ENCODE measurements at places on chromosomes 1 and 21.

- DNase-seq: no peak
Measured at GRCh38 chr1:186511761-186512637, 51.1 kb upstream of the PDC start.

DNA sequence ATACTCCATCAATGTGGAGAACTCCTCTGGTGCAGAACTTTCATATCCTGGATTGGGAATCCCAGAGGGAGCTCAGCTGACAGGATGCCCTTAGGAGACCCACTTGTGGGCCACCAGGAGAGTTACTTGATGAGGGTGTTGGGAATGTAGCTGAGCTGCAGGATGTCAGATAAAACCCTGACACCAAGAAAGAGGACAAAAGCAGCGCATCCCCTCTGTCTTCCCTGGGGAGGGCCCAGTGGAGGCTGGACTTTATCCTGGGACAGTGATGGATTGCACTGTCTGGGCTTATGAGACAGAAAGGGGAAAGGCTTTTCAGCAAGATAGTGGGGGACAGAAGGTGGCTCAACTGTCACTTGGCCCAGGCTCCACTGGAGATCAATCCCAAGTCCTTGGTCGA lies 88.1 kb upstream of the BCAR3 start:
- DNase-seq: no peak

DNA sequence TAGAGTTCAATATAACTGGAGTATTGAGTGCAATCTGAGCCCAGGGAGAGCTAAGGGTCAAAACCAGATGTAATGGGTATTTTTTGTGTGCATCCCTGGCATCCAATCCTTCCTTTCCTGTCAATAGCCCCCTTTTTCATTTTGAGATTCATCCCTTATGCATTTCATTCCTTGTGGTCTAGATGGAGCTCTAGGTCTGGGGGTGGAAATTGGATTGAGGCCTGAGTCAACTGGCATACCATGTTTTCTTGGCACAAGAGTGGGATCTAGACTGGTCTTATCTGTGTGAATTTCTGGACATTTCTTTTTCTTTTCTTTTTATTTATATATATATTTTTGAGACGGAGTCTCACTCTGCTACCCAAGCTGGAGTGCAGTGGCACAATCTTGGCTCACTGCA lies 67.3 kb upstream of the RAB3GAP2 start:
- DNase-seq: no peak

DNA sequence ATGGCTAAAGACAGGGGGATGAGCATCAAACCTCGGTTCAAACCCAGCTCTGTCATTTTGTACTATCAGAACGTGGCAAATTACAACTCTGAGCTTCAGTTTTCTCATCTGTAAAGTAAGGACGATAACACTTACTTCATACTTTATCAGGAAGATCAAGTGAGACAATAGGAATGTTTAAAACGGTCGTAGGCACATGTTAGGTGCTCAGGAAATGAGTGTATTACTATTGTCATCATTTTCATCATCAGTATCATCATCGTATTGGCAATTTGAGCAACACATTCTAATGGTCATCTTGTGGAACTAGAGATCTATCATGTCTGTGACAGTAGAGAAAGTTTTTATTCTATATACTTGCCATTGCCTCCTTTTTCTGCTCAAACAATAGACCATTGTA lies 22.1 kb upstream of the GADD45A start:
- no peak for DNase-seq

GRCh38 chr1:150233359-150234308 lies 2.3 kb downstream of the ANP32E start:
- DNase-seq: no peak

DNA sequence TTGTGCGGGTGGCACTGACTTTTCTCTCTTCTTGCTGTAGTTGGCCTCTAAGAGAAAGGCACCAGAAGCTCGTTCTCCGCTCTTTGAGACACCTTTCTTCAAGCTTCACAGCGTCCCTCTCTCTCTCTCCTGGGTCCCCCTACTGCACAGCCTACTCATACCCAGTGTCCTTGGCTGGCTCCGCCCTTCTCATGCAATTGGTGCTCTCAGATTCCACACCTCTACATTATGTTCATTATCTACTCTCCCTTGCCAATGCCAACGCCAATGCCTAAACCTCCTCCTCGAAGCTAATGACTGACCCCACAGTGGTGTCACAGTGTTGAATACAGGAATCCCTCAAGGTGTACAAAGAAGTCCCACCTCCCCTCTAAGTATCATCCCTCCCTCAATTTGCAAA lies 4.8 kb upstream of the DNAJC28 start:
- DNase-seq: no peak

All from cortex of kidney (tissue), 1 donor.